ENCODE measurements at places on chromosomes 1 and 21.

- DNase-seq, result no peak
These were observed 1.6 kb downstream of the OR2AK2 start for GRCh38 chr1:247966532-247967204.

DNA sequence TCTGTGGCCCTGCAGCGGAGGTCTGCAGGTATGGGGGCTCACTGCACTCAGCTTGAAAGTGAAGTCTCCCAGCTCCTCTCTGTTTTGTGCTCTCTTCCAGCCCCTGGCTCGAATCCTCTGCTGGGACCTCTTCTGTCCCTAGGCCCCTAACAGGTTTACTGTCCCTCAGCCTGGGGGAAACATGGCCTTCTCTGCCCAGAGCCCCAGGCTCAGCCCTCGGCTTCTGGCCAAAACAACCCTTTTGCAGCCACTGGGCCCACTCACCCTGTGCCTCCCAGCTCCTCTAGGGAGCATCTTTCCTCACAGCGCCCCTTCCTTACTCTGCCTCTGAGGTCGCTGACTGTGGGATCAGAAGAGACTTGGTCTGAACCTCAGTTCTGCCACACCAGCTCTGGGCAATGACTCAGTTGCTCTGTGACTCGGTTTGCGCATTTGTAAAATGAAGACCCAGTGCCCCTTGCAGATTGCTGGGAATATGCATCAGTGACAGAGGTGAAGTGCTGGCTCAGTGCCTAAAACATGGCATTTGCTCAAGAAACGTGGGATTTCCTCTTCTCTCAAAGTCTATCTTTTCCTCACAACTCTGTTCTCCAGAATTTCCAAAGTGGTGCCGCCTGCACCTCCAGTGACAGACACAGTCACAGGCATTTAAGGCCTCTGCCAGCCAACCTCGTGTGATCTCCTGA lies 26.5 kb upstream of the TENT5C start:
- peak; percentile 41 for DNase-seq

DNA sequence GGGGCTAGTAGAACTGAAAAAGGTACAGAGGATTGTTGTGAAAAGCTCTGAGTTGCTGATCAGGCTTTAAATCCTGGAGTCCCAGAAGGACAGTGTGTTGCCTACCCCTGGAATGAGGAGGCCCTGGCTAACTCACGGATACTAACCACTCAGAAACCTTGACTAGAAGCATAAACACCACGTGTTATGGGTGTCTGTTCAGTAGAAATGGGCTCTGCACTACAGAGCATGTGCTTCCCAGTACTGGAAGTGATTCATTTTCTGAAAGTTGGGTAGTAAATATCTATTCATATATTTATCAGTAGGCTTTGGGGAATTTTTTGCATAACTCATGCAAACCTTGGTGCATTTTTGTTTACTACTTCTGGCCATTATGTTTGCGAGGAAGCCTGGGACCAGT lies 15.1 kb upstream of the CLCA1 start:
- no peak for DNase-seq

- no peak for DNase-seq
These were observed 41.0 kb upstream of the HAO2 start for GRCh38 chr1:119327450-119328155.

GRCh38 chr1:26557008-26557407 lies 27.4 kb downstream of the RPS6KA1 start:
- no peak for DNase-seq

DNA sequence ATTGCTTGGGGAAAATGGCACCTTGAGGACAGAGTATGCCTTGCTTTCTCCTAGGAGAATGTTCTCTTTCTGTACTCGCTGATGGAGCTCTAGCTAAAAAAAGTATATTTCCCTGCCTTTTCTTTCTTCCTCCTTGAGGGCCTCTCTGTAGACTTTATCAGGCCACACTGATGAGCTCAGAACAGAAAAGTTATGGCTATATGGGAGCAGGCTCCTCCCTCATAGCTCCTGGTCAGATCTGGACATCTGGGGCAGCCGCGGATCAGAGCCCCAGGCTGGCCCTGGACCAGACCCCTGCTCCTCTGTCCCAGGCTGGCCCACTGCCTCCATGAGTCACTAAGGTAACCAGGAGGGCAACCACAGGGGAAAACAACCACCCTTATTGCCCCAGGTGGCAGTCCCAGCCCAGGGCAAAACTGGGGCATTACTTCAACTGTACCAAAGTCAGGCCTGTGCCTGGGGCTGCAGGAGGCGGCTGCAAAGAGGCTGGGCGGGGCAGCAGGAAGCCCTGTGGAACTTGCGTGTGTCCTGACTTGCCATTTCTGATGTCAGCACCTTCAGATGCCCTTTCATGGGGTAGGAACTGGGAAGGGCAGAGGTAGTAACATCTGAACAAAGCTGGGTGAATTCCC lies 26.3 kb upstream of the ZNF648 start:
- DNase-seq, result no peak

DNA sequence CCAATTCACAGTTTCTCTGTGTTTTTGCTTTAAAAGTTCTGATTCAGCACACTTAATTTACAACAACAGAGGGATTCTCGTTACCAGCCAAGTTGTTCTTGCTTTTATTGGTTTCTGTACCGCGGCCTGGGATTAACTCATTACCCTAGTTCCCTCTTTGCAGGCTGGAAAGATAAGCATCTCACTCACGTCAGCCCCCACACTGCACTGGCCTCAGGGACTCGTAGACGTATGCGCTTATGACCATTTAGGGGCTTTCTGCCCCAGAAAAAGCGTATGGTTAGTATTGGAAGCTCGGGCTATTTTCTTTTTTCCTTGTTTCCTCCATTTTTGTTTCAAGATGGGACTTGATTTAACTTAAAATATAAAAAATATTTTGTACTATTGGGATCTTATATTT lies 76.0 kb downstream of the POFUT2 start:
- no peak for DNase-seq

DNA sequence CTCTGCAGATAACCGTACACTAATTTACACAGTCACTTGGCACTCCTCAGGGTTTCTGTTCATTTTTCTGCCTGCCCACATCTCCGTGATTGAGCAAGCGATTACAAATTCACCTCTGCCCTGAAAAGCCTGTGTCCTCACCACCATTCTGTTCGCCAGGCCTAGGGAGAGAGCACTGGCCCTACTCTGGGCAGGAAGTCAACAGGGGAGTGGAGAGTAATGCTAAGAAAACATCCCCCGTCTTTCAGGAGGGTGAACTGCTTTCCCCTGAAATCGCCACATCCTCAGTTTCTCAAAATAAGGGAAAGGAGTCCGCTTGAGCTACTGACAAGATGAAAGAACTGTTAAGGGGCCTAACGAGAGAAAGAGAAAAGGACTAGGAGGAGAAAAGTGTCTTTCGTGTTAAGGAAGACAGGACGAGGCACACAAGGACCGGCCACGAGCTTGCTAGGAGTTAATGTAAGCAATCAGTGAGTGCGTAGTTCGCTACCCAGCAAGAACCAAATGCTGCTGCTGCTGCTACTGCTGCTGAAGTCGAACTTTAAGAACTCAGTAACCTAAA lies 632 bp downstream of the PEX19 start:
- no peak for DNase-seq

- no peak for DNase-seq
These were observed 86.3 kb downstream of the TGFB2 start for GRCh38 chr1:218431476-218431875.

DNA sequence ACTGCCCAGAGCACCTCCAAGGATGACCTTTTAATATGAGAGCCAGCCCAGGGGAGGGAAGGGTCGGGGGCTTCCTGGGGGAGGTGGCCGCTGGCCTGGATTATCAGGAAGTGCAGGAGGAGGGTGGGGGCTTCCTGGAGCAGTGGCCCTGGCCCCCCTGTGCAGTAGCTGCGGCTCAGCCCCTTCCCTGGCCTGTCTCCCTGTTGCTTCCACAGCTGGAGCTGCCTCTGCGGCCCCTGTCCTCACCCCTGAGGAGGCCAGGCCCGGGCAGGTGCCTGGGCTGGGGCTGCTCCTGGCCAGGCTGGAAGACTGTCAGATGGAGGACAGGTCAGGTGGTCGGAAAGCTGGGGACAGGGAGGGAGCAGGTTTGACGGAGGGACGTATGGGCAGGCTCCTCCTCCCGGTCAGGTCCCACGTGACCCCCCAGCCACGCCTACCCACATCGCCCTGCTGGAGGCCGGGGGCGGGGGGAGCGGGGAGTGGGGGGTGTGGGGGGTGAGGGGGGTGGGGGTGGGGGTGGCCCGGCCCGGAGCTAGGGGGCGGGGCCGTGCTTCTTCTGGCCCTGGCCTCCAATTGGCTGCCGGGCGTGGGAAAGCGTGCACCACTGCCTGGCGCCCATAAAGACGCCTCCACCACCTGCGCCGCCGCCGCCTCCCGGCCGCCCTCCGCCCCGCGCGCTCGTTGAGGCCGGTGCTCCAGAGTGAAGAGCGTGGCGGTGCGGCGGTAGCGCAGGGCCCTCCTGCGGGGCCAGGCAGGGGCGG lies 10.2 kb upstream of the TNFRSF14 start:
- peak; percentile 71 for DNase-seq

DNA sequence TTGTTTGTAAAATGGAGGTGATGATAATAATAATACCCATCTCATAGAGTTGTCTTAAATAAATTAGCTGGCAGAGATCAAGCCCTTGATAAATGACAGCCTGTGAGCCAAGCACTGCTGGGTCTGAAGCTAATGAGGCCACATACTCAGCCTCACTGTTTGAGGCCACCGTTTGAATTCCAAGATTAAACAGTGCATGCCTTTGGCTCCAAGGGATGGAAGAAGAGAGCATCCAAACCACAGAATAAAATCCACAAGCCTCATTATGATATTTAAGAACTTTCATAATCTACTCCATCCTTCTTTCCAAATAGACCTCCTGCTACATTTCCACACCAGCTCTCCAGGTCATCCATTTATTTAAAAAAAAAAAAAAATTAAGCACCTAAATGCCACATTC lies 29.0 kb downstream of the TGFBR3 start:
- DNase-seq, result no peak

GRCh38 chr1:209688746-209689234 lies 13.6 kb downstream of the G0S2 start:
- no peak for DNase-seq

DNA sequence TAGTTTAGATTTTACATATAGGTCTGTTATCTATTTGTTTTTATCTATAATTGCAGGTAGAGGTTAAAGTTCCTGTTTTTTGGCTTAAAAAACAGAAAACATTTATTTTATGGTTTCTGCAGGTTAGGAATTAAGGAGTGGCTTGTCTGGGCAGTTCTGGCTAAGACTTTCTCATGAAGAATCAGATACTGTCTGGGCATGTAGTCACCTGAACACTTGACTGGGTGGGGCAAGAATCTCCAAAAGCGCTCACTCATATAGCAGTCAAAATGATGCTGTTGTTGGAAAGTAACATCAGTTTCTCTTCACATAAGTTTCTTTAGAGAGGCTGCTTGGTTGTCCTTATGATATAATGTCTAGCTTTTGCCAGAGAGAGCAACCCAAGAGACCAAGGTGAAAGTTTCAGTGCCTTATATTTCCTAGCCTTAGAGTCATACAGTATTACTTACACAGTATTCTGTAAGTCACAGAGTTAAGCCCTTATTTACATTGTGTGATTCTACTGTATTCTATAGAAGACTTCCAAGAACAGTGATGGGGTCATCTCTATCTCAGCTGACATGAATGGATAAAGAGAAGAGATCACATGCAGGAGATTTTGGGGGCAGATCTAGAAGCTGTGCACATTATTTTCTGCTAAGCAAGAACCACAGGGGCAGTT lies 125.4 kb upstream of the GPR52 start:
- DNase-seq, result no peak

DNA sequence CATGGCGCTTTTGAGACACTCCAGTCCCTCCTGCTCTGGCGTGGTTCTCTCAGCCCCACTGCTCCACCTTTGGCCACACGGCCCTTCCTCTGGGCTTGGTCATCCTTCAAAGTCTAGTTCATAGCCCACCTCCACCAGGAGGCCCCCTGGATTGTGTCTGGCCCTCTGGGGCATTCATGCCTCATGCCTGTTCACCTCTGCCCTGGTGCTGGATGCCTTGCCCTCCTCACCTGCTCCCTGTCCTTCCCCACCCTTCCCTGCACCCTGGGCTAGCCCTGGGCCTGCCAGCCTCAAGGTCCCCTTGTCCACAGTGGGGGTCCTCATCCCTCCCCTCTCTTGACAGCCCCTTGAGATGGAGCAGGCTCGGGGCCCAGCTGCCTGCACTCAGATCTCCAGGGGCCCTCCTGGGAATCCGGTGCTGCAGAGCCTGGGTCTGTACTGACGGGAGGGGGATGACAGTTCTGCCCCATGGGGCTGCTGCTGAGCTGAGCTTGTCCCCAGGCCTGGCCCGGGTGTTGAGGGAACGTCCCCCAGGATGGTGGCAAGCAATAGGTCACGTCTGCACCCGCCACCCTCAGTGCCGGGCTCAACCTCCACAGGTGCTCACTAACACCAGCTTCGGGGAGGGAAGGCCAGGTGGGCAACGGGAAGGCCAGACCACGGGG lies 18.4 kb downstream of the PRXL2B start:
- peak; percentile 57 for DNase-seq

- DNase-seq, result no peak
These were observed 349.3 kb downstream of the RGS7 start for GRCh38 chr1:241007668-241008067.

GRCh38 chr1:99218999-99219398 lies 45.3 kb upstream of the PLPPR4 start:
- DNase-seq, result no peak

GRCh38 chr1:13792419-13792818 lies 92.4 kb downstream of the PRDM2 start:
- DNase-seq, result no peak

GRCh38 chr1:63557365-63557987 lies 34.2 kb downstream of the EFCAB7 start:
- no peak for DNase-seq

DNA sequence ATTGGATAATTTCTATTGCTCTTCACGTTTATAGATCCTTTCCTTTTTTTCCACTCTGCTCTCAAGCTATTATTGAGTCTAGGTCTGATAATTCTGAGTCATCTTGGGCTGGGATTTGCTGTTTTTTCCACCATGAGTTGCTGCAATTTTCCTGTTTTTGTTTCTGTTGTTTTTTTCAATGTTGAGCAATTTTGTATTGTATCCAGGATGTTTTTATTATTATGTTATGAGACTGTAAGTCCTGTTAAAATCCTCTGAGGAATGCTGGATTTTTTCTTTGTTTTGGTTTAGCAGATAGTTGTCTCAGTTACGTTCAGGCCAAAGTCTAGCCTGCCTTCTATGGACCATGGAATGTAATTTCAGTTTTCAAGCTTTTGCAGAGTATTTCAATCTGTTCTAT lies 13.0 kb upstream of the SLC35A3 start:
- DNase-seq, result no peak

- no peak for DNase-seq
These were observed 18.2 kb upstream of the RHOU start for GRCh38 chr1:228717081-228717480.

DNA sequence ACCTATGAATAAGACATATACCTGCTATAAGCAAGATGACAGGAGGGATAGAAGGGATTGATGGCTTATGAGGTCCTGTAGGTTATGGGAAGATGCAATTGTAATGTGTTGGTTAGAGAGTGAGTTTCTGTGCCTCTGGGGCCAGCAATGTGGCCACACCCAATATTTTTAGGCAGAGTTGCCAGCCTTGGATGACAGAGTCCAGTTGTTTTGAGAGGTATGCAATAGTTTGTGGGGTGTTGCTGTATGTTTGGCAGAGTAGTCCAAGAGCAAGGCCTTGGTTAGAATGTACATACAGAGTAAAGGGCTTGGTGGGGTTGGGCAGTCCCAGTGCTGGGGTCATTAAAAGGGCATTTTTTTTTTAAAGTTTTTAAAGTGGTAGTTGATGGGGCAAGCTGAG lies 36.6 kb upstream of the PLA2G5 start:
- no peak for DNase-seq

GRCh38 chr1:183995322-183996039 lies 42.0 kb downstream of the COLGALT2 start:
- DNase-seq, result no peak

GRCh38 chr1:164702216-164702615 lies 143.2 kb downstream of the PBX1 start:
- DNase-seq, result no peak

GRCh38 chr1:14261395-14261794 lies 337.1 kb upstream of the KAZN start:
- no peak for DNase-seq

Measured in ascending aorta (tissue), 2 donors.